DMS53 (cell line): ENCODE measurements at places on chromosomes 16 and 17.

DNA sequence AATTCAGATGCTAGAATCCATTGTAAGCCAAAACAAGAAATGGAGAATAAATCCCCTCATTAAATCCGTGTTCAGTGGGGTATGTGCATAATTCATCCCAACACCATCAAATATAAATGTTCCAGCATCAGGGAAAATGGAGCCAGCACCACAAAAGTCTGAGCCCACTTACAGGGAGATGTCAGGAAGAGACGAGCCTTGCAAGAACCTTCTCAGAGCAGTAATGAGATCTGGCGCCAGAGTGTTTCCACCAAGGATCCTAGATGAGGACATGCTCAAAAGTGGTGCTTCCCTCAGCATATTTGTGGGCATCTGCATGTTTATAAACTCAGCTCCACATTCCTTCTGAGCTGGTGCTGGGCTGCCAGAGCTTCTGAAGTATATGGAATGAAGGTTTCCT is 541.9 kb upstream of the C16orf82 start:
- no peak for DNase-seq

- DNase-seq: no peak
Observed at GRCh38 chr17:15441315-15441714, 26.1 kb downstream of the CDRT4 start.

DNA sequence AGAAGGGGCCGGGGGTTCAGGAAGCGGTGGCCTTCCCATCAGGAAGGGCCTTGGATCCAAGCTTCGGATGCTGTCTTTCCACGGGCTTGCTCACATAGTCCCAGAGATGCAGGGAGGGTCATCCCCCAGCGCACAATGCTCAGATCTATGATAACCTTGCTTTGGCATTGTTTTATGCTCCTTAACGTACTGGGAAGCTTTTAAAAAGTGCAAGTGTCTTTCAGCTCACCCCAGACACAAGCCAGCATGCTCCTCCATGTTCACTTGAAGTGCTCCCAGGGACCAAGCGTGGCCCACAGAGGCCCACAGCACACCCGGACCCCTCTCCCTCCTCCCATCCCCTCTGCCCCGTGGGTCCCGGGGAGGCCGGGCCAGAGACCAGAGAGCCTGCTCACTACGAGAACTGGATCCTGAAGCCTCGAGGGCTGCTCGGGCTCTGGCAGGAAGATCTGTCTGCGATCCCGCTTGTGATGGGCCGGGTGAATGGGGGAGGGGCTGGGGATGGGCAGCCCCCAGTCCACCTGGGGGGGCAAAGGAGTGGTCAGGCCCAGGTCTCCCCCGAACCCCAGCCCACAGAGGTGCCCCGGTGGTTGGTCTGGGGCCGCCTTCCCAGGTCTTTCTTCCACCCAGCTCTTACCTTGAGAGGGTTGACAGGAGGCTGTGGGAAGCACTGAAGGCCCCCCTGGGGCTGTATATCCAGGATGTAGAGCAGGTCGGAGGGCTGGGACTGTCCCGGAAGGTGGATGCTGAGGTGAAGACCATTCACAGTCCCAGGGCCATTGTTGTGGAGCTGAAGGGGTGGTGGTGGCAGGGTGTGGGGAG is 11.8 kb upstream of the FAM171A2 start:
- DNase-seq: peak; percentile 68

DNA sequence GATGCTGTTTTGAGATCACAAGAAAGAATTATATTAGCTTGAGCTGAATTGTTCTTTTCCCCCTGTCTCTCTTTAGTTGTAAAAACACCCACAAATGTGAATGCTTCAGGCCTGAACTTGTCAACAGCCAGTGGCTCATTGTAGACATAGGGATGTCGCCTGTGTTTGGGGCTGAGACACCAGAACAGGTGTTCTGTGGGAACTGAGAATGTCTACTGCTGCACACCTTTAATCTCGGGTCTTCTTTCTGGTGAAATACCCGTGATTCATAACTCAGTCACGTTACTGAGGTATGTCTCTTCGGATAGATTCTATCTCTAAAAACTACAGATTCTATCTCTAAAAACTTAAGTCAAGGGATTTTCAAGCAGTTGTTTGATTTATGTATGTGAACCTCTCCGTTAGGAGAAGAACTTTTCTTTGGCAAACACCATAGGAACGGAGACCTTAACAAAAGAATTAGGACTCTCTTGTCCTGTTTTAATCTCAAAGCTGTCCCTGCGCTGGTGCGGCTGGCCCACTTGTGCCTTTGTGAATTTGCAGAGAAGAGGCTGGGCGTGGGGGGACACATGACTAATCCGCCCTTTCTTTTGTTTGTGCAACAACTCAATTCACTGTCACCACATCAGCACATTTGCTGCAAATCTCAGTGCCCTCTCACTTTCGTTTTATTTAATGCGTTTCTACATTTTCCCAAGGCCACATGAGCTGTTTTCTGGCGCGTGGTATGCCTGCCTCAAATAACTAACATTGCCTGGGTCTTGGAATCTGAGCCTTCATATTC is 643.0 kb downstream of the MAF start:
- DNase-seq: no peak

DNA sequence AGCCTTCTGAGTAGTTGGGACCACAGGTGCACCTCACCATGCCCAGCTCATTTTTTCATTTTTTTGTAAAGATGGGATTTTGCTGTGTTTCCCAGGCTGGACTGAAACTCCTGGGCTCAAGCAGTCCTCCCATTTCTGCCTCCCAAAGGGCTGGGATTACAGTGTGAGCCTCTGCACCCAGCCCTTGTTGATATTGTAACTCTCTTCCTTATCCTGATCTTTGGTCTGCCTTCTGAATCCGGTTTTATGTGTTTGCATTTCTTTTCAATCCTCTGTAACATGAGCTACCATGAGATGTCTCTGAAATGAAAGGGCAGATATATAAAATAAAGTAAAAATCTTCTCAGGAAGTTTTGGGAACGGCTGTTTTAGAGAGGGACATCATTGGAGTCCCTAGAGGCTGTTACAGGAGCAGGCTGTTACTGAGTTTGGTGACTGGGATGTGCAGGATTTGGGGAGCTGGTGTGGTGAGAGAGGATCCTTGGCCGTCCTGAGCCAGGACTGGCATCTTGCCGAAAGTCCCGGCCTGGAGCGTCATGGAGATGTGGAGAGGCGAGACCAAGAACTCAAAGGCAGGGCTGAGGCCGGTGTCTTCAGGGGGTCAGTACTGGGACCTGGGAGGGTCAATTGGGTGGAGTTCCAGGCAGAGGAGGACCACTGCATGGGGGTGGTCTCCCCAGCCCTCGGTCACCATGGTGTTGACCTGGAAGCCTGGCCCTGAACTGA is 39.4 kb downstream of the ATP2C2 start:
- DNase-seq: no peak

- DNase-seq: peak; percentile 66
Observed at GRCh38 chr17:28878981-28879380, 18.6 kb downstream of the FLOT2 start.

GRCh38 chr17:42251115-42251514 is 25.1 kb downstream of the STAT5B start:
- peak; percentile 5 for DNase-seq

GRCh38 chr16:57146735-57147134 is 39.1 kb downstream of the PSME3IP1 start:
- DNase-seq: peak; percentile 52

GRCh38 chr17:10041916-10042588 is 137.0 kb upstream of the RCVRN start:
- no peak for DNase-seq

DNA sequence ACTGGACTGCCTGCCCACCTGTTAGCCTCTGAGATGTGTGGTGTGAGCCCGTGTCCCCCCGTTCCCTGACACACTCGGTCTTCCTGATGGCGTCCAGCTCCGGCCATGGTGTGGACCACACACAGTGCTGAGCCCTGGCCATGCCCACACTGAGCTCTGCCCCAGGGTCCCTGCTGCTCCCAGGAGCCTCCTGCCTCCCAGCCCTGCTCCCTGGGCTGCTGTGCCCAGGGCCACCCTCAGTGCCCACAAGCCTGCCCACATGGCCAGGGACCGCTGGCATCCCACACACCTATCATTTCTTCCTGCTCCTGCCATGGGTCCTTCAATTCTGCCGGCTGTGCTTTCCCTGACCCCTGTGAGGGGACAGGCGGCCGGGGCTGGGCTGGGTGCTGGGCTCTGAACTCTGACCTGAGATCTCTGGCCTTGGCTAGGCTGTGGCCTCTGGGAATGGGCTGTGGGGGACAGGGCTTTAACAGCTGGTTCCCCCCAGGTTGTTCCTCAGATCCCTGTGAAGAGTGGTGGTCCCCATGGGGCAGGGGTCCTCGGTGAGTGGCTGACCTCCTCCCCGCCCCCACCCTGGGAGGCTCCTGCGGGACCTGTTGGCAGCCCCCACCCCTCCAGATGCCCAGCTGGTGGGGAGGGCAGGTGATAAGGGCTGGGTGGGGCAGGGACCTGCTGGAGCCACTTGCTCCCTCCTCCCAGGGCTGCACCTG is 4.0 kb downstream of the CEMP1 start:
- DNase-seq: no peak

- DNase-seq: no peak
Observed at GRCh38 chr17:13240851-13241250, 223.0 kb upstream of the ELAC2 start.

DNA sequence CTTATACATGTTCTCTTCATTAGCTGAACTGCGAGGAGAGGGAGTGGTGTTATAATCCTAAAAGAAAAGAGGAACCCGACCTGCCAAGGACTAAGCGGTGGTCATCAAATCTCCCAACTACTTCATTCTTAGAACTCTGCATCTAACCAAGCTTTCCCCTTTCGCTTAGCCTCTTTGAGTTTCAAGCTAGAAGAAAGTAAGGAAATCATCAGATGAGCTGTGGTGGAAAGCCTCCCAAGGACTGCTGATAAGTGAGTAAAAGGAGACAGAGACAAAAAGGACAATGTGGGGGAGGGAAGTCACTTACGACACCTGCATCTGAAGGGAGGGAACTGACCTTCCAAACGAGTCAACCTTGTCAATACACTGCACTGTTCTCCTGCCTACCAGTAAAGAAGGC is 121.3 kb downstream of the TRIM37 start:
- DNase-seq: no peak

- no peak for DNase-seq
Observed at GRCh38 chr17:49681106-49681979, 3.4 kb upstream of the SPOP start.

DNA sequence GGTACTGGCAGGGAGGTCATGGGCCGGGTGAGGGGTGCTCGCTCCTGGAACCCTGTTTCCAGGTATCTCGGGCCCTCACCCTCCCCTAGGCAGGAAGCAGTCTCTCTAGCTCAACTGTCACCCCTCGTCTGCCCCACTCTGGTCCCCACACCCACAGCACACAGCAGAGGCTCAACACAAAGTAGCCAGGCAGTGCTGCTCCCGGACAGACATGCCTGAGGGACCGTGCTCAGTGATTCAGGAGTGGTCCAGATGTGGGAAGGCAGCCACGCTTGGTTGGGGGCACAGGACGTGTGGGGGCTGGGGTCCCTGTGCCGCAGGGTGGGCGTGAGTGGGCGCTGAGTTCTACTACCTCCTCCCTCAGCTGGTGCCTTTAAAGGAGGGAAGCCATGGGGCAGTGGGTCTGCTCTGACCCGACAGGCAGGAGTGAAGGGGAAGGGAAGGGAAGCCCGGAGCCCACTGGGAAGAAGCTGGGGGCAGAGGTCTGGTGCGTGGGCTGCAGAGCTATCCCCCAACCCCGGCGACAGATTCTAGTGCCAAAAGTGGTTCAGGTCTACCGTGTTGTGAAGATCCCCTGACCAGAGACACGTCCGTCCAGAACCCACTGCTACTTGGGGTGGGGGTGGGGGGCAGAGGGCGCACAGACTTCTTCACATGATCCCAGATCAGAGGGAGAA is 11.8 kb downstream of the SLC16A3 start:
- no peak for DNase-seq

- no peak for DNase-seq
Observed at GRCh38 chr17:59825533-59826322, 67.0 kb downstream of the TUBD1 start.

DNA sequence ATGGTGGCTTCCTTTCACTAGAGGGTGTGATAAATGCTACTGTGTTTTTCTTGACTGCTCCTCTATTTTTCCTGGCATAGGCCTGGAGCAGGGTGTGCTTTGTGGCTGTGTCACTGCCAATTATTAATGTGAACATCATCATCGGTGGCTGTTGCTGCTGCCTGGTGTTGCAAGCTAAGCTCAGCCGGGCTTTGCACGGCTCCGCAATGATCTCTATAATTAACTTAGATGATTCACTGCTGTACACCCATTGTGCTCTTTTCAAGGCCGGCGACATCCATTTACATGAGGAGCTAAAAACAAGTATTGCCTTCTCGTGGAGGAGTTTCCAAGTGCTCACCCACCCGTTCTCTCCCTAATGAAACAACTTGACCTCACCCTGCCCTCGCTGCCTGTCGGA is 160.1 kb upstream of the IRX3 start:
- DNase-seq: no peak

DNA sequence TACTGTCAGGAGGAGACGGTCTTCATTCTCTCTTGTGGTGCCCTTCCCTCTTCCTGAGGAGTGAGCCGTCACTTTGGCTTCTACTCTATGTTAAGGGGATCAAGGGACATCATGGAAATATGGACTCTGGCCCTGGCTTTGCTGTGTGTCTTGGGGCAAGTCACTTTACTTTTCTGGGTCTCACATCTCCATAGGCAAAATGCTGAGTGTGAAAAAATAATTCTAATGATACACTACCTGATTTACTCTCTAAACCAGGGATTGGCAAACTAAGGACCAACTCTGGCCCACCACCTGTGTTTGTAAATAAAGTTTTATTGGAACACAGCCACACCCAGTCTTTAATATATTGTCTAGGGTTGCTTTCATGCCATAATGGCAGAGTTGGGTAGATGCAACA is 548.7 kb upstream of the CDH5 start:
- DNase-seq: no peak

DNA sequence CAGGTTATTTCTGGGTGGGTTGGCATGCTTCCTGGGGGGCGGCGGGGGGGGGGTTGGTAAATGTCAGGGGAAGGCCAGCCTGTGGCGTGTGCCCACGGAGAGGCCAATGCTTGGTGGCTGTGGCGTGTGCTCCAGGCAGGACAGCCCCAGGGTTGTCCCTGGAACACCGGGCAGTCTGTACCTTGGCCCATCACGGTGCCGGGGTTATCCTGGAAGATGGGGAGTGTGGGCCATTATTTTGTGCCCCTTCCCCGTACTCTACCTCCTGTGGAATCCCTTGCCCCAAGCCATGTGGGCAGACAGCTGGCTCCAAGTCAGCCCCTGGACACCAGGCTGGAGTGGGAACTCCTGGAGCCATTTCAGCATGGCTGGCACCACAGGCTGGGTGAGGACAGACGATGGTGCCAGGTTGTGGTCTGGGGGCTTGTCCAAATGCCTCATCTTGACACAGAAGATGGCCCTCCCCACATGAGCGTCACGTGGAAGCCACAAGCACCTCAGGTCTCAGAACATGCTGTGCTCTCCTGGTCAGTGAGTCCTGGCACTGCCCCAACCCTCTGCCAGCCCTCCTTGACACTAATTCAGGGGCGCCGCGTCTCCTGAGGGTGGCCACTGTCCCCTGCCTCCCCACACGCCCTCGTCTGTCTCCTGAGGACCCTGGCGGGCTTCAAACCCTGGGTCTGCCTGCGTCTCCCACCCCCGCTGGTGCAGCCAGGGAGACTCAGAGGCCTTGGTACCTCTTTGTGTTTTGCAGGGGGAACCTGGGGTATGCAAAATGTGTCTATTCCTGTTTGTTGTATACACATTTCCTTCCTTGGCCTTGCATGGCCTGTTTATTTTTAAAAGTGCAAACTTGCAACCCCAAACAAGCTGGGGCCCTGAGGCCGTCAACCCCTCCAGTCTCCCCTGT is 4.3 kb downstream of the SLC16A3 start:
- no peak for DNase-seq

- DNase-seq: no peak
Observed at GRCh38 chr16:46845952-46846351, 15.0 kb upstream of the C16orf87 start.

- DNase-seq: no peak
Observed at GRCh38 chr17:72850410-72851118, 241.9 kb downstream of the SLC39A11 start.

- DNase-seq: no peak
Observed at GRCh38 chr16:65541646-65542045, 419.8 kb upstream of the CDH11 start.
